ENCODE measurements at places on chromosomes 6 and 20.

- no peak for DNase-seq
These were observed 83.8 kb downstream of the GJA10 start for GRCh38 chr6:89977808-89978748.

- DNase-seq = no peak
These were observed 58.6 kb upstream of the PTPRT start for GRCh38 chr20:43248341-43248740.

DNA sequence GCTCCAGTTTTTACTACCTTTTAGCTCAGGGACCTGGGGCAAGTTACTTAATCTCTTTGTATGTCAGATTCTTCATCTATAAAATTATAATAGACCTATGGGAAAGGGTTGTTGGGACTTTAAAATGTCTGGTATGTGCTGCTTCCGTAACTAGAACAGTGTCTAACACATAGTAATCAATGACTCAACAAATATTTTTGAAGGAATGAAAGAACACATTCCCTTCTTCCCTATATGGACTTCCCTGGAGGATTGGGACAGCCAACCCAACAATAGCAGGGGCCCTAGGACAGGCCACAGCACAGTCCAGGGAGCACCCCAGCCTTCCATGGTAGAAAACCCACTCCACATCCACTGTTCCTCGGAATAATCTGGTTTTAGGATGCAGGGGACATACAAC is 50.7 kb upstream of the TPD52L1 start:
- DNase-seq = no peak

GRCh38 chr20:49510562-49511122 is 28.2 kb upstream of the KCNB1 start:
- DNase-seq = no peak

DNA sequence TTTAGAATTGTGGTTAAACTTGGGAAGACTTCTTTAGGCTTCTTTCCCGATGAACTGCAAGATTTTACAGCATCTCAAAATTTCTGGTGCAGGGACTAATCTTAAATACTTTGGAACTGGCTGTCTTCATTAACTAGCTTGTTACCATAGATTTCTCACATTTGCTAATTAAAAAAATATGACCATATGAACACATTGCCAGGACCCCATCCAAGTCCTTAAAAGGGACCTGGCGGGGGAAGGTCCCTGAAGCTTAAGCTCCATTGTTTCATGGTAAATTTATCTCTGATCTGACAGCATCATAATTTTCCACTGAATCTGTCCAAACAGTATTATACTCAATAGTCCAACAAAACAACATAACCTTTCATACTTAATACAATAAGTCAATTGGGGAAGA is 517.8 kb upstream of the FLRT3 start:
- no peak for DNase-seq

GRCh38 chr20:13173201-13173600 is 47.9 kb upstream of the ISM1 start:
- no peak for DNase-seq

DNA sequence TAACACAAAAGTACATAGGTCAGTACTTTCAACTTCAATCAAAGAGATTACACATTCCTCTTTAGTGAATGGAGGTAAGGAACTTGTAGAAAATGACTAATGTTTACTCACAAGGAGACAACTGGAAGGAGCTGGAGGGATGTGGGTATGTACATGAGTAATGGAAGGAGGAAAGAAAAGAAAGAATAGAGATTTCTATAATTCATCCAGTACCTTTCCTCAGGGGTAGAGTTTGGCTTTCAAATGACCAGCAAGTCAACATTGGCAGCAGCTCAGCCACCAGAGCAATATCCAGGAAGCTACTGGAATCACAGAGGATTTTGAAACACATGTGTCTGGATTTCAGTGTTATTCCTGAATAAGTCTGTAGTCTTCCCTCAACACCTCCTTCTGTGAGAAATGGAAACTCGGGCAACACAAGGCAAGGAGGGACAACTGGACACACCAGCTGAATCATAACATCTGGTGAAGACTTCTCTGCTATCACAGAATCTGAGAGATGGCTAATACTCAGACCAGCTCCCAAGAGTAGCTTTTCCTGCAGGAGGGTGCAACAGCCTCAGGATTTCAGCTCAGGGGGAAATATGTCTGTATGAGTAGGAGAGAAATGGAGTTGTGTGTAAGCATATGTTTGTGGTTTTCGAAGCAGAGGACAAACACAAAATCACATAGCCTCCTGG is 98.8 kb downstream of the HAO1 start:
- no peak for DNase-seq

GRCh38 chr6:146560607-146561006 is 17.0 kb downstream of the RAB32 start:
- no peak for DNase-seq

- DNase-seq = no peak
These were observed 17.1 kb upstream of the SMIM13 start for GRCh38 chr6:11076540-11076939.

- DNase-seq = no peak
These were observed 44.7 kb upstream of the SIRPG start for GRCh38 chr20:1702328-1702727.

GRCh38 chr6:170193326-170193821 is 97.5 kb downstream of the DLL1 start:
- DNase-seq = no peak

- DNase-seq = no peak
These were observed 196.4 kb downstream of the PREX1 start for GRCh38 chr20:48631114-48632016.

- no peak for DNase-seq
These were observed 2.2 kb upstream of the TUBB2B start for GRCh38 chr6:3229566-3230178.

- no peak for DNase-seq
These were observed 202.9 kb downstream of the DOK5 start for GRCh38 chr20:54678253-54678652.

All from cortex of kidney (tissue), 1 donor.